ENCODE measurements at places on chromosomes 4 and X. TPM values are rescaled to one million over a fixed set of nuclear protein-coding genes. Genes with fewer than 3 reads are reported as not detected.

Gene SPANXB1
- not detected for total RNA-seq

Gene SPANXA1
- not detected for total RNA-seq

Gene CT83
- total RNA-seq = not detected

Gene C1QTNF7
- 0.21 TPM for total RNA-seq

Gene TBC1D8B
- 5.0 TPM for total RNA-seq

Gene DGKK
- not detected for total RNA-seq

Gene DIPK2B
- 9.9 TPM for total RNA-seq

Gene PABPC5
- total RNA-seq = 2.5 TPM

Gene TMEM271
- 19.9 TPM for total RNA-seq

Gene PNMA5
- total RNA-seq = 11.9 TPM

Gene BEX1
- total RNA-seq = 235 TPM

Gene SPANXA2
- total RNA-seq = not detected

Gene VMA21
- 33.1 TPM for total RNA-seq

Gene VEGFD
- 2.6 TPM for total RNA-seq

Gene CPZ
- total RNA-seq = 0.84 TPM

Gene DUX4
- not detected for total RNA-seq

Gene KLB
- not detected for total RNA-seq

Gene TRIM60
- total RNA-seq = not detected

Gene HELQ
- 17.0 TPM for total RNA-seq

Gene FAM47E
- total RNA-seq = 14.4 TPM

Gene UGT2B7
- not detected for total RNA-seq

Gene DUSP21
- not detected for total RNA-seq

Gene CC2D2A
- 27.4 TPM for total RNA-seq

Gene EGF
- total RNA-seq = 6.1 TPM

All from dorsolateral prefrontal cortex (tissue), 122 donors.